Right renal pelvis (tissue), 4 donors: ENCODE measurements at places on chromosomes 16 and 17. TPM values are rescaled to one million over a fixed set of nuclear protein-coding genes. Genes with fewer than 3 reads are reported as not detected.
A peak's percentile ranks its signal among the peaks of the same experiment; 100 is the strongest.

ATP1B2 gene
- 21.8 TPM for polyA plus RNA-seq

SLC6A4 gene
- 1.1 TPM for polyA plus RNA-seq

MPHOSPH6 gene
- 42.1 TPM for polyA plus RNA-seq

ZNF597 gene
- 3.3 TPM for polyA plus RNA-seq

SRCIN1 gene
- polyA plus RNA-seq = 3.6 TPM

GAST gene
- polyA plus RNA-seq = not detected

KAT2A gene
- polyA plus RNA-seq = 58.3 TPM

- DNase-seq = no peak
Observed at GRCh38 chr16:59665618-59666220, 931.6 kb upstream of the GOT2 start.

GRCh38 chr17:10735251-10735650 lies 5.4 kb upstream of the TMEM220 start:
- no peak for DNase-seq

DNA sequence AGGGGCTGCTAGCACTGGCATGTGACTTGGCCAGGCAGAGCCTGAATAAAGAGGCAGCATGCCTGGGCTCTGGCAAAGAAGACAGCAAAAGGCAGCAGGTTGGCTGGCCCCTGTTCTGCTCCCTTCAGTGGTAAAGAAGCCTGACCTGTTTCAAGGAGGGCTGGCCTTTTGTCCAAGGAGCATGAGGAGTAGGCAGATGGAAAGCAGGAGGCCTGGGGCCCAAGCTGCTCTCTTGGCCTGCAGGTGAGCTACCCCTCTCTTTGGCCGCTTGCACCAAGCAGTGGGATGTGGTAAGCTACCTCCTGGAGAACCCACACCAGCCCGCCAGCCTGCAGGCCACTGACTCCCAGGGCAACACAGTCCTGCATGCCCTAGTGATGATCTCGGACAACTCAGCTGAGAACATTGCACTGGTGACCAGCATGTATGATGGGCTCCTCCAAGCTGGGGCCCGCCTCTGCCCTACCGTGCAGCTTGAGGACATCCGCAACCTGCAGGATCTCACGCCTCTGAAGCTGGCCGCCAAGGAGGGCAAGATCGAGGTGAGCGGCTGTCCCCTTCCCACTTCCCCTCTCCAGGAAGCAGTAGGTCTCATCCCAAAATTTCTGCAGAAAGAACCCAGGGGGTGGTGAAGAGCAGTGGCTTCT lies 8.0 kb downstream of the TRPV2 start:
- no peak for DNase-seq

GRCh38 chr16:66751053-66751302 lies 431 bp downstream of the DYNC1LI2 start:
- DNase-seq = no peak

- DNase-seq = no peak
Observed at GRCh38 chr17:8469964-8470363, 34.3 kb downstream of the NDEL1 start.

GRCh38 chr17:39612291-39612894 lies 4.7 kb upstream of the NEUROD2 start:
- no peak for DNase-seq

DNA sequence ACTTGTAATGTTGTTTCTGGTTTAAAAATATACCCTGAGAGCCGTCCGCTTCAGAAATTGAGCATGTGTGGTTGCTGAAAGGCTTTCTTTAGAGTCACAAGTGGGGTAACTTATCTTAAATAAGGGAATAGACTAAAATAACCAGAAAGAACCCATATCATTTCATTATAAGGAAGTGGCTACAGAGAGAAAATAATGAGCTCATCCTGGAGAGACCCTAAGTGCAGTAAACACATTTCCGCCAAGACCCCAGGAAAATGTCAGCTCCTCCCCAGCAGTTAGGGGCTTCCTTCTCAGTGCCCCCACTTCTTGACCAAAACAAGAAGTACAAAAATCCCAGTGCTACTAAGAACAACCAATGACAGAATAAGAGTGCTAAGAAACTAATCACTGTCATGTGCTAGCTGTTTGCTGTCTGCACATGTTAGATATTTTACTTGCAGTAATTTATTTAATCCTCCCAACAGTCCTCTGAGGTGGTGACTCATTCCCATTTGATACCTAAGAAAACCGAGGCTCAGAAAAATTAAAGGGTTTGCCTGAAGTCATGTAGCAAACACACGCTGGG lies 83.5 kb downstream of the CDYL2 start:
- DNase-seq = no peak

GRCh38 chr16:30740364-30741251 lies 7.6 kb upstream of the PHKG2 start:
- peak; percentile 35 for DNase-seq

GRCh38 chr17:1577182-1577581 lies 14.6 kb upstream of the PITPNA start:
- no peak for DNase-seq

- no peak for DNase-seq
Observed at GRCh38 chr17:65678546-65678945, 117.1 kb upstream of the AXIN2 start.
